ENCODE measurements at places on chromosomes 2 and 18. TPM values are rescaled to one million over a fixed set of nuclear protein-coding genes. Genes with fewer than 3 reads are reported as not detected.
A peak's percentile ranks its signal among the peaks of the same experiment; 100 is the strongest.

IL1A gene
- 3.1 TPM for total RNA-seq

TXNDC2 gene
- total RNA-seq = not detected

MAP2 gene
- total RNA-seq = 0.16 TPM

RAD51AP2 gene
- total RNA-seq = not detected

CNTNAP5 gene
- total RNA-seq = not detected

TNFRSF11A gene
- total RNA-seq = 9.7 TPM

LRRTM1 gene
- total RNA-seq = not detected

TCF23 gene
- not detected for total RNA-seq

DNA sequence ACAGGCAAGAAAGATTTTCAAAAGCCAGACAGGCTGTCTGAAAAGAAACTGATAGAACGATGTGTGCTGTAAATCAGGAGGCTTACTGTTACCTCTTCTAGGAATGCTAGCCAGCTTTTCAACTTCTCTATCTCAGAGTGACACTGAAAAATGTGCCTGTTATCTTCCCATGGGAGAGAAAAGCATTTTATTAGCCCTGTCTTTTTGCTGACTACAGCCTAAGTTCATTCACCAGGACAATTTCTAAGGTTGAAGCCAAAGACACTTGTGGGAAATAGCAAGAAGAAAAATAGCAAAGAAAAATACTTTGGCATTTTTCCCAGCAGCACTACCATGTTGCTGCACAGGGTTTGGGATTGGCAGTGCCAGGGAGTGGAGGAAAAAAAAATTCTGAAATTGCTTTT, 34.0 kb downstream of the ABCB11 start:
- H3K4me3 ChIP-seq = no peak overlapping the region
- peaks cover 14% of the 10 kb centered on the region for H3K4me1 ChIP-seq
- H3K27me3 ChIP-seq = peaks cover 22% of the 10 kb centered on the region
- H3K36me3 ChIP-seq = no peaks in the 10 kb centered on the region
- DNase-seq = no peak

DNA sequence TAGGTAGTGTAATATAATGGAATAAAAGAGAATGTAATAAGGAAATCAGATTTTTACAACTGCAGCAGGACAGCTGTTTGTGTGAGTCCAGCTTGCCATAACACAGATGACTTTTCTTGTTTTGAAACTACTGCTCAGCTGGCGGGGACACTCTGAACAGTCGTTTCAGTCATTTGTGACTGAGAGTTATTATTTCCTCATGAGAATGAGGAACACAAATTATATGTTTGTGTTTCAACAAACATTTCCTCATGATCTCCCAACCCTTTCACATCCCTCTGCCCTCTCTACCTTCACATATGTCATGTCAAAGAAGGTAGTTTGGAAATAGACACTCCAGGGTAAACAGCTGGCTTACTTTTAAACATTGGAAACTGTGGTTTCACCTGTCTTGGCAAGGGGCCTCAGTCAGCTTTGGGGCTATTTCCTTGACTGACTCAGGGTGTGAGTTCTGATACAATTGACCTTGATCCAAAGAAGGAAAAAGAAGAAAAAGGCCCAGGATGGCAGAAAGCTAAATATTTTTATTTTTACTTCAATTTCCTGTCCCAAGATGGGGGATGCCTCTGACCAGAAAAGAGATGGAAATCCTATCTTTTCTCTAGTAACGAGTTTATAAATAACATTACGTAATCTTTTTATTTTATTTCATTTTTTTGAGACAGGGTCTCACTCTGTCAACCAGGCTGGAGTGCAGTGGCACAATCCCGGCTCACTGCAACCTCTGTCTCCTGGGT, 593 bp downstream of the SP140L start:
- peaks cover 54% of the 10 kb centered on the region for H3K36me3 ChIP-seq
- peaks cover 65% of the 10 kb centered on the region for H3K4me1 ChIP-seq
- peak overlapping the region; percentile 97 for H3K4me3 ChIP-seq
- peak overlapping the region; percentile 96 for H3K27ac ChIP-seq

DNA sequence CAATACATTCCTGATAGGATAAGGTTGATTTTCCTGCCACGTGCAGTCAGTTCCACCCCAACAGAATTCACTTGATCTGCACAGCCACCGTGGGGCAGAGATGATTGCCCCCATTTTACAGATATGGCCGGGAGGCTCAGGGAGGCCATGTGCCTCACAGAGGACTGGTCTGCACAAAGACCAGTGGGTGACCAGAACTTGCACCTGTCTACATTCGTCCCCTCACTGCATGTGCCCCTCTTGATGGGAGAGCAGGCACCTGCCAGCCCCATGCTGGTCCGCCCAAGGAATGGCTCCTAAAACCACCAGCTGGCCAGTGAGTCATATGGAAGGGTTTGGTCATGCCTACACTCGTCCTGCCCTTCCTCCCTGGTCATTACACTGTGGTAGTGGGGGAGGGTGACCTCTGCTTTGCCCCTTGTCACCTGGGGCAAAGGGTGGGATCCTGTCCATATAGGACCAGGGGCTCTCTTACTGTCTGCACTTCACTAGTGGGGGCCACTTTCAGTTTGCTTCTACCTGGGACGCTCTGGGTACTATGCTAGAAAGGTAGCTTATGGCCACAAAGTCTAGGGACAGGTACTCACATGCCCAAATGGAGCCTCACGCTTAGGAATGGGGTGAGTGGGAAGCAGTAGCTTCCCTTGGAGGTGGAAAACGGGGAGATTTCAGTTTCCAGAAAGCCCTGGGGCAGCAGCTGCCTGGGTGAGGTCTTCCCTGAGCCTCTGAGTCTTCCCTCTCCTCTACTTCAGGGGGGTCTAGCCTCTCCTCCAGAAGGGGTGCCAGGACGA, 14.7 kb downstream of the RRM2 start:
- H3K27me3 ChIP-seq = no peaks in the 10 kb centered on the region
- H3K4me1 ChIP-seq = peaks cover 34% of the 10 kb centered on the region
- no peak for DNase-seq
- H3K36me3 ChIP-seq = peaks cover 30% of the 10 kb centered on the region

DNA sequence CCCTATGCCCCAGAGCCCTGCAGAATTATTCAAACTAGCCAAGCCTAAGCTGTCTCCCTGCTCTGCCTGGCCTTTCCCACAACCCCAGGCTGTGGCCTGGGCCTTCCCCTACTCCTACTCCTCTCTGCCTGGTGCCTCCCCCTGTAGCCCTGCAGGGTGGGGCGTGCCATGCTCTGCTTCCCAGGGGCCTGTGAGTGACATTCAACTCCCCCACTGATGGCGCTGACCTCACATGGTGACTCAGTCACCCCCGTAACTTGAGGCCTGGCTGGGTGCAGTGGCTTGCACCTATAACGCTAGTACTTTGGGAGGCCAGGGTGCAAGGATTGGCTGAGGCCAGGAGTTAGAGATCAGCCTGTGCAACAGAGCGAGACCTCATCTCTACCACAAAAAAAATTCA, 60.6 kb downstream of the KIF1A start:
- H3K27me3 ChIP-seq = no peaks in the 10 kb centered on the region
- DNase-seq = no peak
- no peak overlapping the region for H3K4me3 ChIP-seq
- H3K4me1 ChIP-seq = no peaks in the 10 kb centered on the region
- H3K27ac ChIP-seq = no peak overlapping the region
- no peaks in the 10 kb centered on the region for H3K36me3 ChIP-seq

DNA sequence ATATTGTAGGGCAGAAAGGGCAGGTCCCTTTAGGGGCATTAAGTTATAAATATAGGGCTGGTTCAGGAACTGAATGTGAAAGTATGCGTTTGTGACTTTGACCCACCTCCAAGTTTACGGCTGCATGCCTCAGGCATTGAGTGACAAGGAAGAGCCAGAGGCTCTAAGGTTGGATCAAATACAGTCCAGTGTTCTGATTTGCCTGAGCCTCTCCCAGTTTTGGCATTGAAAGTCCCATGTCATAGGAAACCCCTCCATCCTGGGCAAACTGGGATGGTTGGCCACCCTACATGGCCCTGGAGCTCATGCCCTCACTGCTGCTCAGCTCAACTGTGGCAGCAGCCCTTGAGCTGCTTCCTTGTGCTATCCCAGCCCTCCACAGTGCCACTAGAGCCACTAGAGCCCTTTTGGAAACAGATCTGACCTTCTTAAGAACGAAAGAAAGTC, 29.9 kb downstream of the HK2 start:
- H3K27me3 ChIP-seq = no peaks in the 10 kb centered on the region
- no peak overlapping the region for H3K27ac ChIP-seq
- H3K36me3 ChIP-seq = peaks cover 10% of the 10 kb centered on the region
- no peak for DNase-seq

DNA sequence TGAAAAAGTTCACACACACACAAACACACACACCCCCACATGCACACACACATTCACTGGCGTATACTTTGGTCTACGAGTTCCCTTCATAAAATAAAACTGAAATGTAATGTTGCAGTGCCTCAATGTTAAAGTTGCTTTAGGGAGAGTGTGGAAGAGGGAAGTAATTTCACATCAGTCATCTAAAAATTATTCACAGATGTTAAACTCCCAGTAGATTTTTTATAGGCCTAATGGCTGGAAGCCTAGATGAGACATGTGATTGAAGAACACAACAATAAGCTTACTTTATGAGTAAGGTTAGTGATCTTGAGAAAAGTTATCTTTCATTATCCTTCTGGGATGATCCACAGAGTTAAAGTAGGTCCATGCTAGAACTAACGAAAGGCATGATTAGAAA, 506.7 kb upstream of the CNTNAP5 start:
- no peaks in the 10 kb centered on the region for H3K4me1 ChIP-seq
- no peak overlapping the region for H3K4me3 ChIP-seq
- H3K36me3 ChIP-seq = no peaks in the 10 kb centered on the region
- H3K27me3 ChIP-seq = no peaks in the 10 kb centered on the region

- H3K27ac ChIP-seq = no peak overlapping the region
- H3K27me3 ChIP-seq = no peaks in the 10 kb centered on the region
- H3K4me1 ChIP-seq = no peaks in the 10 kb centered on the region
- no peak overlapping the region for H3K4me3 ChIP-seq
These were observed 20.3 kb upstream of the PDE1A start for GRCh38 chr2:182447163-182447562.

DNA sequence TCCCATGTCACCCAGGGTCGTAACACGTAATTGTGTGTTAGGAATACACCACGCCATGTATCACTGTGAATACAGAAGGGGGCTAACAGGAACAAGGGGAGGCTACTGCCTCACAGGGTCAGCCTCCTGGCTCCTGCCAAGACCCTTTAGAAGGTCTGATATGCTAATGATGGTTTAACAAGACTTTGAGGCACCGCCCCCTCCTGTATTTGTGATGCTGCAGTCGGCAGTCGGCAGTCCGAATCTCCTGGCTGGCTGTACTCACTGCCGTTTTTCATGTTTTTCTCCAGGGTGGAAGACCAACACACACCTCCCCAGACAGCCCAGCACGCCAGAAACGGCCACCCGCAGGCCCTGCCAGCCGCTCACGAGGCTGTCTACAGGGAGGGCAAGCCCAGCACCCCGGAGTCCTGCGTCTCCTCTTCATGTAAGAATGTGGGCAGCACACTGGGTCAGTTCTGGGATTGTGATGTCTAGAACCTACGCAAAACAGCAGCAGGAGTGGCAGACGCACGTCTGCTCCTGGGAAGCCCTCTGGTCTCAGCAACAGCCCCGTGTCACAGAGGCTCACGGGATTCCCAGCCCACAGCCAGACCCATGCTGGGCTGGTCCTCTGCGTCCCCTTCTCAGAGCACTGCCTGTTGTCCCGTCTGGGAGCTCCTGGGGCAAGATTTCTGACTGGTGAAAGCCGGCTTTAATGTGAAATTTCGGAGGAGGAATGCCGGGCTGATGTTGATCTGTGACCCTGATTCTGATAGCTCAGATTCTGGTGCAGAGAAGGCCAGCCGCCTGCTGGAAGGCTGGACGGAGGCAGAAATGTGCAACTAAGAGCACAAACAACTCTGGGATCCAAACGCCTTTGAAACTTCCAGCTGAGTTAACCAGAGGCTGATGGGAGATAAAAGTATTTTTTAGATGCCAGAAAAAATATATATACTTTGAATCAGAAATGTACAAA, 39.7 kb upstream of the B3GNT7 start:
- H3K27me3 ChIP-seq = no peaks in the 10 kb centered on the region
- no peak for DNase-seq
- H3K27ac ChIP-seq = no peak overlapping the region
- no peaks in the 10 kb centered on the region for H3K4me1 ChIP-seq

GRCh38 chr2:238240757-238241711, 1.2 kb upstream of the HES6 start:
- H3K4me3 ChIP-seq = no peak overlapping the region
- H3K36me3 ChIP-seq = peaks cover 3% of the 10 kb centered on the region
- peaks cover 2% of the 10 kb centered on the region for H3K4me1 ChIP-seq
- H3K27me3 ChIP-seq = peaks cover 42% of the 10 kb centered on the region
- DNase-seq = no peak

GRCh38 chr2:71807581-71808451, 339.8 kb downstream of the CYP26B1 start:
- H3K27ac ChIP-seq = no peak overlapping the region
- peaks cover 2% of the 10 kb centered on the region for H3K27me3 ChIP-seq
- no peaks in the 10 kb centered on the region for H3K4me1 ChIP-seq
- H3K36me3 ChIP-seq = no peaks in the 10 kb centered on the region
- H3K4me3 ChIP-seq = no peak overlapping the region

DNA sequence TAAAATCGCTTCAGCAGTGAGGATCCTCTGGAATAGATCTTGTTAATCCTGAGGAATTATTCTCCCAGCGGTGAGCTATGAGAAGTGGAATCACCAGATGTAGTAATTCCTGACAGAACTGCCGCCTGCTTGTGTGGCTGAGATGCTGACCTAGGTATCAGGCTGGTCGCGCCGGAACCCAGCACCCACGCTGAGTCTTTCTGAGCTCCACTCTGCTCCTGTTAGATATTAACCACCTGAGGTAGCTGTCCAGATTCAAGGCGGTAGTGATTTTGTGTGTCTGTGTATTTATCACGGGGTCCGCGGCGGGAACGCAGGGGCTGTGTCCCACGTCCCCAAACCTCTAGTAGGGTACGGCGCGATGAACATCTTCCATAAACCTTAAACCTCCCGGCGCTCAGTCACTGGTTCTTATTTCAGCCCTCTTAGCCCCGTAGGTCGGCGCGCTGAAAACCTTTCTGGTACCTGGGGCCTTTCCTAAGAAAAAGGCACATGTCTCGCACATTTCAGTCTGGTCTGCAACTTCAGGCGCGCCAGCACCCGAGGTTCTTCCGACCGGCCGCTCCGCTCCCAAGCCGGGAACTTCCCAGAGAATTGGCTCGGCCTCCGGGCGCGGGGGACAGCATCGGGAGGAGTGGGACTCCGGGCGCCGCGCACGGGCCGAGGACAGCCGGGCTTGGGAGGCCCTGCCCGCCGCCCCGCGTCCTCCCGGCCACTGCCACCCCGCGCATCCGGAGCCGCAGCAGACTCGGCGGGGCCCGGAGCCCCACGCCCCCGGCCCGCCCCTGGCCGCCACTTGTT, 542 bp upstream of the CNNM3 start:
- peak overlapping the region; percentile 58 for H3K27ac ChIP-seq
- peaks cover 6% of the 10 kb centered on the region for H3K36me3 ChIP-seq
- peaks cover 40% of the 10 kb centered on the region for H3K4me1 ChIP-seq
- no peaks in the 10 kb centered on the region for H3K27me3 ChIP-seq

- peak; percentile 91 for DNase-seq
- peak overlapping the region; percentile 83 for H3K27ac ChIP-seq
- H3K4me3 ChIP-seq = peak overlapping the region; percentile 41
- peaks cover 2% of the 10 kb centered on the region for H3K27me3 ChIP-seq
These were observed 7.1 kb upstream of the SOS1 start for GRCh38 chr2:39127973-39128372.

GRCh38 chr2:69227716-69228115, 159.3 kb downstream of the GFPT1 start:
- H3K27me3 ChIP-seq = peaks cover 46% of the 10 kb centered on the region
- no peak for DNase-seq
- no peaks in the 10 kb centered on the region for H3K4me1 ChIP-seq
